EH (cell line): ENCODE measurements at places on chromosomes 3 and 15.

GRCh38 chr15:55267401-55268175 lies 22.0 kb downstream of the RAB27A start:
- peak; percentile 39 for DNase-seq

GRCh38 chr3:102673271-102674115 lies 238.7 kb downstream of the ZPLD1 start:
- peak; percentile 53 for DNase-seq

GRCh38 chr15:39369768-39370167 lies 211.1 kb upstream of the THBS1 start:
- no peak for DNase-seq

DNA sequence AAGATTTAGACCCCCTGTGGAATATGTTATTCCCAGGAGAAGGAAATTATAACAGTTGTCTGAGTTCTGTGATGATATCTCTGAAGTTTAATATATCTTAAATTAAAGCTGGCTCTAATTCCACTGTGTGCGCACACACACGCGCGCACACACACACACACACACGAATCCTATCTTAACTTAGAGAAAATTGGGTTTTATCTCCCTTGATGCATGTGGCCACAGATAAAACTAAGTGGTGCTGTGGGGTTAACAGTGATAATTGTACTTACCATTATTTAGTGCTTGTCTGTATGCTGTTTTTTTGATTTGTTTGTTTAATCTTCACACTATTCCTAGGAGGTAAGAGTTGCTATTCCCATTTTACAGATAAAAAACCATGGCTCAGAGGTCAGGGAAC lies 7.4 kb downstream of the EEFSEC start:
- DNase-seq = no peak

- DNase-seq = no peak
Measured at GRCh38 chr3:153624310-153625030, 462.4 kb downstream of the RAP2B start.

GRCh38 chr15:78914027-78914764 lies 30.6 kb downstream of the CTSH start:
- peak; percentile 34 for DNase-seq

- DNase-seq = peak; percentile 54
Measured at GRCh38 chr15:100723315-100723801, 121.0 kb downstream of the ASB7 start.

- peak; percentile 72 for DNase-seq
Measured at GRCh38 chr15:31365655-31366127, 39.1 kb downstream of the KLF13 start.

DNA sequence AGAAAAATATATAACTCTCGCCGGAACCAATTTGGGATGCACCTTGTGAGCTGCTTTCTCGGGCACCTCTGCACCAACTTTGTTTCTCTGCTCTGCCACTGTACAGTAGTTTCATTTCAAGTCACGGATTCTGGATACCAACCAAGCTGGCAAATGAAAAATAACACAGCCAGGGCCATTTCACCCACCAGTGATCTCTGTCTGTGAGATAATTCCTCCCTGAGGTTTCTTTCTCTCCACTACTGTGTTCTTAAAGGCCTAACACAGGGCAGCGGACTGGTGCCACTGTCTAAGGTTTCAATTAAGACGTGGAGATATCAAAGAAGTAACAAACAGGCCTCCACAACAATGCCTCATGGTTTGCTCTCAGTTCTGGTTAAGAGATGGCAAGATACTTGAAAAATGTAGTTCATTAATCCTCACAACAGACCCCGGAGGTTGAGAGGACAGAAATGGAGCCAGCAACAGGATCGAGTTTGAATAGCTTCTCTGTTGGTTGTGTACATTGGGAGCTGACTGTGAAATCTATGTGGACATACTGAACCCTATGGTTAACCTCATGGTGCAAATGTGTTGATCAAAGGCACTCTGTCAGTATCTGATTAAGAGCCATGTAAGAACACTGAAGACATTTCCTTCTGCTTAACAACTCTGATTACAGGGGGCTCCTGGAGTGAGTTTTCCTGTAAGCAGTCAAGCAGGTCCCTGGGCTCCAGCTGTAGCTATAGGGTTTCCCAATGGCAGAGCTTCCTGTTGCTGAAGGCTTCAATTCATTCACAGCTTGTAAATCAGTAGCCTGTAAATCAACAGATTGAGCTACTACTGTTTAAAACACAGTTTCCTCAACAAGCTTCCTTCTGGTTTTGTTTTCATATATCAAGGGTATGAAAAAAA lies 470.5 kb downstream of the EPHA3 start:
- DNase-seq = no peak

DNA sequence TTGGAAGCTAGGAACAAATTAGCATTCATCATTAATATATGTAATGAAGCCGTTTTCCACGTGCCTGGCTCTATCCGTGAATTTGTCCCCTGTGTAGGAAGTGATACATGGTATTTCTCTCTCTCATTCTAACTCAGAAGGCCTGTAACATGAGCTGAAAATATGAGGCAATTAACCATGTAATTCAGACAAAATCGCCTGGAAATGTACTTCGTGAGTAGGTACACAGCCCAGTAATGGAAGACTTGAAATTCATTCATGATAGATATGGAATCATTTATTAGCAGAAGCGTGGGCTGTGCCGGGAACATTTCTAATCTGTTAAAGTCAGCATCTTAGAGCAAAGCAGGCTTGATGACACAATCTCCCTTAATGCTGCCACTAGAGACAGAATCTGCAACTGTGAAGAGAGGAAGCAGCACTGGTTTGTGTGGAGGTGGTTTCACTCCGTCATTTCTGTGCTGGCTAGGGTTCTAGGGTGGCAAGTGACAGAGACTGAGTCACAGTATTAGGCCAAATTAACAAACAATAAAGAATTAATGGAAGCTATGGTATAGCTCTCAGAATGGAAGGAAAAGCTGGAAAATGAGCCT lies 225.0 kb upstream of the PROK2 start:
- peak; percentile 18 for DNase-seq

DNA sequence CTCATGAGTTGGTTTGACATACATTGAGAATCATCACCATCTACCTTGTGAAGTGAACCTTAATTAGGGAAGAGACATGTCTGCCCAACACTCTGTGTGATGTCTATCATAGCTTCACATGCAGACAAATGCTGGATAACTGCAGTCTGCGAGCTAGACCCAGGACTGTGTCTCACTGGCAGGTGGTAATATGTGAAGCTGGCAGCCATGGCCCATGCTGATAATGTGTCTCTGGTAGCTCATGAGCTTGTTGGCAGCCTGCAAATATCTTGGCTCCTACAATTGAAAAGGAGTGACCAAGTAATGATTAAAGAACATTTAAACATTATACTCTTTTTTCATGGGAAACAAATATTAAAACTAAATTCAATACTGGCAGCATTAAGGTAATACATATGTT lies 234.8 kb downstream of the CHST2 start:
- DNase-seq = no peak

DNA sequence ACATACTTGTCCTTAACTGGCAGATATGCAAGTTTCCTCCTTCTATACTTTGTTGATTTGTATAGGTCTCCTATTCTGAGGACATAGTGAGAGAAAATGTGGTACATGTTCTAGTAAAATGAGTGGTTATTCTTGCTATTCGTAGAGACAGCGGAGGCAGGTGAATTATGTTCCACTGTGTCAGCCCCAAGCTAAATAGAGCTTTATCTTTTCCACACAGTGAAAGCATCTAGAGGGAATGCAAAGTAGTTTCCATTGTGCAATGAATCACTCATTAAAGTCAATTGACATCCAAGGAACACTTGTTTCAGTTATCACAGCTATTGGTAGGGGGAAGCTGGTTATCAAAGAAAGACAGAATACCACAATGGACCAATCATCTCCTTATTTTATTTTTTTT lies 262.4 kb downstream of the NLGN1 start:
- peak; percentile 27 for DNase-seq

DNA sequence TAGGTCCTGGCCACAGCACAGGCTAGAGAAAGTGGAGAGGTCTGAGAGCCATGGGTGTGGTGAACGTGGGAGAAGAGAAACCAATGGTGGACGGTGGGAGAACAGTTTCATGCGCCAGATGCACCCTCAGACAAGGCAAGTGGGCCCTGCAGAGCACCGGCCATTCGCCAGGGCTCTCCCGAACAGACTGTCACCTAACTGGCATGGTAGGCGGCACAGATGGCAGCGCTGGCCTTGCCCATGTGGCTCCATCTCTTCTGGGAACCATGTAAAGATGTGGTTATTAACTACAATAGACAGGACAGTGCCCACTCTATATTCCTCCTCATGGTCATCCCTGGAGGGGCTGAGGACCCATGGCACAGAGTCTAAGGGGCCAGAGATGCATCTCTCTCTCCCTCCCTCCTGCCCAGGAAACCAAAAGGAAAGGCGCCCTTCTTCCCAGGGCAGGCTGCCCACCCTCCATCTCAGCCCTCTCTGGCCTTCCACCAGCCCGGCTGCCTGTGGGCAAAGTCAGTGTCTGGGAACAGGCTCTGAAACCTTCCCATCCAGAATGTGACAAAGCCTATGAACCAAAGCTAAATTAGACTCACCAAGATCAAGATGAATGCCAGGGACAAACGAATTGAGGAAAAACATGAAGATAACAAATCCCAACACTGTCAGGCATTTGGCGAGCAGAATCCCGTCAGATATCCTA lies 147.8 kb downstream of the OCA2 start:
- DNase-seq = no peak

DNA sequence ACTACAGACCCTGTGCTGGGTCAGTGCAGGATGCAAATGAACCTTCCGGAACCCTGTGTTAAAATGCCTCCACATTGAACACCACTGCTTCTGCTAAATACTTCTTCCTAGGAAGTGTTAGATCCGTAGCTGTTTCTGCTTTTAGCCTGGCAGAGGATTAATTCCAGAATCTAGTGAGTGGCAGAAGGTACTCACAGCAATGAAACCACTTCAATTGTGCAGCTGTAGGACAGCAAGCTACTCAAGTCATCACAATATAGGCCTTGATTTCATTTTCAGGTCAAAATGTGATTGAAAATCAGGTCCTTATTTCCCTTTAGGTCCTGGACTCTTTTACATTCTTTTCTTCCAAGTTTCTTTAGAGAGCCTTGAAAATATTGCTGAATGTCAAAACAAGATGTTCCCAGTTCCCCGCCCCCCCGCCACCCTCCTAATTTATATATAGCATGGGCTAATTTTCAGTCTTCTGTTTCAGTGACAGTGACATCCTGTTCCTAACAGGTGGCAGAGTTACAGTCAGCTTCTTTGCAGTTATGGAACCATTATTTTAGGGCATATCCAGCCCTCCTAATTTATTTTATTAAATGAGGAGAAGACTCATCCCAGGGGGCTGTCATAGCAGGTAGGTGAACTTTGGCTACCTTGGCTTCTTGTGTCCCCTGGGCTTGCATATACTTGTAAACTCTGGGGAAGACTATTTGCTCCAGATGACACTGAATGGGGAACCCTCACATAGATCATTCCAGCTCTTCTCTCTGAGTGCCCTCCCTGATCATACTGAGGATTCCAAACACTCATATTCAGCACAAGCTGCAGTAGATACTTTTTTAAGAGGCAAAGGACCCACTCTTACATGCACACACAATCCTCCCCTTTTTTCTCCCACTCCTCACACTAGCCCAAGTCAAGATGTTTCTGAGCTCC lies 28.0 kb upstream of the ARNT2 start:
- DNase-seq = no peak

DNA sequence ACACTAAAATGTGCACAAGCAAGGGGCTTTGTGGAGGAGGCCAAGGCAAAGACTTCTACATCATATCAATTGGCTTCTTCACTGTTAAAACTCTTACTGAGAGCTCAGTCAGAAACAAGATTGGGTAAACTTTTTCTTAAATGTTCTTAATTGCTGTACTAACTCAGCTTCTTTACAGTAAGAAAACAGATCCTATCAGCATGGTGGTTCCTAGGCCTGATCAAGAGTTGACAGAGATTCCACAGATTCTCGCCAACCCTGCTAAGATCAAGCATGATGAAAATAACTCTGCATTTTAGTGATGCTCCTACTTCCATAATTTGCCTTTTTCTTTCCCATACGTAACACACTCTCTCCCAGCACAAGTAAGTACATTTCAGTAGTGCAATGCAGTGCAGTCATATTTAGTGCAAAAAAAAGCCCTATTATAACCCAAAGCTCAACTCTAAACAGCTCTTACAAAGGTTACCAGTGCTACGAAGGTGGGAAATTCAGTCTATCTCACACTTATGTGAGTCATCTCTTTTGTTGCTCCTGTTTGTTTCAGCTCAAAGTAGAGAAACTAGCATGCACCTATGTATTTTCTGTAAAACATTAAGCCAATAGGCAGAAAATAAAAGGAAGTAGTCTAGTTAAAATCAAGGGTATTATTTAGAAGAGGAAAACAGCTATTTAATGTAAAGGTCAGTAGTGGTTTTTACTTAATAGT lies 29.9 kb downstream of the TIGIT start:
- DNase-seq = no peak

DNA sequence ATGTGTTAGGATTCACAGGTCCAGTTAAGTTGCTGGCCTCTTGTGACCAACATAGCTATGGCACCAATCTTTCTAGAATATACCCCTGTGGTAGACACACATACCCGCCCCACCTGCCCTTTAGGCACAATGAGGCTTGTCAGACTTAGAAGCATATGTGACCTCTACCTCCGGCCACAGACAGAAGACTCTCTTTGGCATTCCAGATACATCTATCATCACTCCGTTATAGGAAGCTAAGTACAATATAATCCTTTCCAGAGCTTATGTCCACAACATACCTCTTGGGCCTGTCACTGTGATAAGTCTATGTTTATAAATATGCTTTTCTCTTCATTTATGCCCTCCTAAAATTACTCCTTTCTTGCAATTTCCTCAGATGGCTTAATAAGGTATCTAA lies 39.8 kb downstream of the CD47 start:
- DNase-seq = peak; percentile 51

GRCh38 chr15:25829073-25829472 lies 34.1 kb downstream of the ATP10A start:
- peak; percentile 43 for DNase-seq

DNA sequence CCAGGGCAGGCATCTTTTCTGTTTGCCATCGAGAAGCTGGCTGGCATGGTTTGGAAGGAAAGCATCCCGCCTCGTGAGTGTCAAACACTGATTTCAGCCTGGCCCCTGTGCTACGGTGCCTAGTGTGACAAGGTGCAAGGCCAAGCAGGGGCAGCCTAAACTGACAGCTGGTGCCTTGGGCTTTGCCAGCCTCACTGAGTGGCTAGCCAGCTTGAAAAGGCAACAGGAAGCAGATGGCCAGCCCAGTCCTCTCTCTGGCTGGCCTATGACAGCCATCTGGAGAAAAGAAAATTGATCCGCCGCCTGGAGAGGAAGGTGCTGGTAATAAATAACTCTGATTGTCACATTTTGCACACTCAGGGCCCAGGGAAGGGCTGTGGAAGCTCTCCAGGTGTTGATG lies 52.2 kb downstream of the C3orf85 start:
- DNase-seq = no peak

- peak; percentile 90 for DNase-seq
Measured at GRCh38 chr15:51758645-51759044, 7.2 kb downstream of the TMOD2 start.

- peak; percentile 68 for DNase-seq
Measured at GRCh38 chr3:14925729-14926591, 21.4 kb upstream of the NR2C2 start.

DNA sequence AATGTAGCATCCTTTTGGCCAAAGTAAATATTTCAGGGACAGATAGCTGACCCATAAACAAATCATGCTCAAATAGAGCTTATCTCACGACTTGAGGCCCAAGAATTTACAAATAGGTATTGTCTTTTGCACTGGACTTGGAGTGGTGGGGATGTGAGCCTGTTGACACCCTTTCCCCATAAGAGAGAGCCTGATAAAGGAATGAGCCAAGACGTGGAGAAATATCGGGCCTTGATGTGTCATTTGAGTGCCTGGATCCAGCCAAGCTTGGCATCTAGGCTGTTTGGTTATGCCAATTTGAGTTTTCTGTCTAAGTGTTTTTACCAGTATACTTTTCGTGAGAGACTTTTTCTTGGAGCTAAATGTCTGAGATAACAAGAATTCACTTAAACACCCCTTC lies 112.9 kb upstream of the RGMA start:
- DNase-seq = no peak
